ENCODE measurements at places on chromosomes 3 and 15. TPM values are rescaled to one million over a fixed set of nuclear protein-coding genes. Genes with fewer than 3 reads are reported as not detected.

TMEM266 gene
- 0.11 TPM for total RNA-seq

KY gene
- not detected for total RNA-seq

KNG1 gene
- total RNA-seq: not detected

- H3K4me3 ChIP-seq: no peak overlapping the region
- DNase-seq: no peak
- H3K27me3 ChIP-seq: no peaks in the 10 kb centered on the region
- H3K4me1 ChIP-seq: peaks cover 13% of the 10 kb centered on the region
Observed at GRCh38 chr3:49775538-49775937, 10.8 kb downstream of the IP6K1 start.

DNA sequence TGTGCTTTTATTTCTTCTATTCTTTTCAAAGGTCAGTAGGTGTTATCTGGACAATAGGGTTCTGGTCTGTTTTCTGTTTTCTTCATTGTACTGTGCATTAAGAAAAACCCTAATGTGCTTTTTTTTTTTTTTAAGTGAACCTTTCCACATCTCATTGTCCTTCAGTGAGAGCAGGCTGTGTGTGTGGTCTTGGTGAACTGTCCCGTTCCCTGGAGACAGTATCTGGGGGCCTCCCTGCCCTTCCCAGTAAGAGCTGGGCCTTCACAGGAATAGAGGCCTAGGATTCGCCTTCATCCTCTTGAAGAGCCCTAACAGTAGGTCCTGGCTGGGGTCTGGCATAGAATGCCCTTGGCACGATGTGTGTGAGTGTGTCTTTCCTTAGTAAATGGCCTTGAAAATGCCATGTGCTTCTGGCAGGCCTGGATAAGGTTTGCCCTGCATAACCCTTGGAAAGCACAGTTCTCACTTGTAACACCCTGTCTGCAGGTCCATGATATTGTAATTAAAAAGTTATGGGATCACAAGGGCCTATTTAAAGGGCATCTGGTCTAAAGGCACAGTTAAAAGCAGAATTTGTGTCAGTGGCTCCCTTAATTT is 81.2 kb downstream of the IGF1R start:
- peaks cover 10% of the 10 kb centered on the region for H3K4me1 ChIP-seq
- H3K27me3 ChIP-seq: no peaks in the 10 kb centered on the region
- H3K4me3 ChIP-seq: no peak overlapping the region
- no peaks in the 10 kb centered on the region for H3K36me3 ChIP-seq
- H3K27ac ChIP-seq: no peak overlapping the region
- no peak for DNase-seq

DNA sequence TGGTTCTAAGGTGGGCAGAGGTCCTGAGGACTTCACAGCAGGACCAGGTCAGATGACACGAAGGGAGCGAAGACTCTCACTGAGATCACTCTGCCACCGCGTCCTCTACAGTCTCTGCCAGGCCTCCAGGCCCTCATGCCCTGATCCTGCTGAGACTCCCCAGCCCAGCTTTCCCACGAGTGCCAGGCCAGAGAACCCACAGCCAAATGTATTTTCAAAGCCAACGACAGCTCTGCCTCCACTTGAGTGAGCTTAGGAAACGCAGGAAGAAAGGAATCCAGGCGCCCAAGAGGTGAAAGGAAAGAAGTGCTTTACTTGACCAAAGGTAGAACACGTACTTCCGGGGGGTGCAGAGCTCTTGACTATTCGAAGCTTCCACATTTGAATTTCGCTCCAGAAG is 275.0 kb downstream of the XXYLT1 start:
- no peak for DNase-seq
- H3K27me3 ChIP-seq: no peaks in the 10 kb centered on the region
- no peaks in the 10 kb centered on the region for H3K36me3 ChIP-seq
- H3K4me1 ChIP-seq: no peaks in the 10 kb centered on the region
- no peak overlapping the region for H3K27ac ChIP-seq

- H3K4me3 ChIP-seq: no peak overlapping the region
- H3K36me3 ChIP-seq: no peaks in the 10 kb centered on the region
- H3K27ac ChIP-seq: no peak overlapping the region
- H3K27me3 ChIP-seq: no peaks in the 10 kb centered on the region
Observed at GRCh38 chr3:66280304-66280703, 59.5 kb downstream of the SLC25A26 start.

GRCh38 chr3:190877925-190878324 is 15.4 kb upstream of the GMNC start:
- no peak overlapping the region for H3K4me3 ChIP-seq
- H3K27ac ChIP-seq: no peak overlapping the region

DNA sequence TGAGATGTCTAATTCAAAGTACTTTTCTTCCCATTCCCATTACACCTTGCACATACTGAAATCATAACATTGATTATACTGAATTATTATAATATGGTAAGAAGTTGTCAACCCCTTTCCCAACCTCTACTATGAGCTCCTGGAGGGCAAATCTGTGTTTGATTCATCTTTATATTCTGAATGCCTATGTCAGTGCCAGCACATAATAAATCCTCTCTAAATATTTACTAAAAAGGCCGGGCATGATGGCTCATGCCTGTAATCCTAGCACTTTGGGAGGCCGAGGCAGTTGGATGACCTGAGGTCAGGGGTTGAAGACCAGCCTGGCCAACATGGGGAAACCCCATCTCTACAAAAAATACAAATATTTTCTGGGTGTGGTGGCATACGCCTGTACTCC is 392.5 kb upstream of the CADM2 start:
- H3K36me3 ChIP-seq: no peaks in the 10 kb centered on the region
- H3K4me1 ChIP-seq: no peaks in the 10 kb centered on the region
- no peak overlapping the region for H3K27ac ChIP-seq
- DNase-seq: no peak
- H3K4me3 ChIP-seq: no peak overlapping the region

Measured in CD8-positive, alpha-beta memory T cell (primary cell).